H1 (cell line): ENCODE measurements at places on chromosomes 12 and 14. TPM values are rescaled to one million over a fixed set of nuclear protein-coding genes. Genes with fewer than 3 reads are reported as not detected.

The ATG2B gene
- 14.2 and 14.4 TPM in 2 replicates for total RNA-seq

The DHRS1 gene
- 8.8 and 13.4 TPM in 2 replicates for total RNA-seq

DNA sequence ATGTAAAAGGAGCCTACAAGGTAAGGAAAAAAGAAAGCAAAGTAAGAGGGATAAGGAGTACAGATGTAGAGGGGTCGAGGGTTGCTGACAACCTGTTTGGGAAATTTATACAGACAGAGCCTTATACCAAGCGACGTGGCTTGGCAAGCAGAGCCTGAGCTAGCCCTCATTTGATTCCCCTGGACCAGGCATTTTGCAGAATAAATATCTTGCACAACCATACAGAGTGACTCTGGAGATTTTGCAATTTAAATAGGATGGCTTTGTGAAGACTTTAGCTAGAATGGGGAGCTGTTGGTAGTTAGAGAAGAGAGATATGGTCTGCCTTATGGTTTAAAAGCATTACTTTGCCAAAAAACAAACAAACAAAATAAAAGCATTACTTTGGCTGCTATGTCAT lies 11.1 kb upstream of the ANO6 start:
- no peaks in the 10 kb centered on the region for H3K4me1 ChIP-seq
- no peak overlapping the region for H3K4me3 ChIP-seq
- no peaks in the 10 kb centered on the region for H3K36me3 ChIP-seq

GRCh38 chr12:120488057-120488640 lies 7.8 kb upstream of the DYNLL1 start:
- peaks cover 2% of the 10 kb centered on the region; the same call in 1 of the 2 replicates for H3K36me3 ChIP-seq
- H3K4me1 ChIP-seq = no peaks in the 10 kb centered on the region
- H3K27ac ChIP-seq = no peak overlapping the region
- H3K4me3 ChIP-seq = no peak overlapping the region

GRCh38 chr12:116709768-116710167 lies 28.1 kb downstream of the SPRING1 start:
- no peak overlapping the region for H3K27ac ChIP-seq
- H3K4me1 ChIP-seq = 0 out of 2 replicates have a peak, but pooled peaks cover 2% of the 10 kb centered on the region
- H3K27me3 ChIP-seq = no peaks in the 10 kb centered on the region
- no peak for DNase-seq
- no peaks in the 10 kb centered on the region for H3K36me3 ChIP-seq
- no peak overlapping the region for H3K4me3 ChIP-seq

DNA sequence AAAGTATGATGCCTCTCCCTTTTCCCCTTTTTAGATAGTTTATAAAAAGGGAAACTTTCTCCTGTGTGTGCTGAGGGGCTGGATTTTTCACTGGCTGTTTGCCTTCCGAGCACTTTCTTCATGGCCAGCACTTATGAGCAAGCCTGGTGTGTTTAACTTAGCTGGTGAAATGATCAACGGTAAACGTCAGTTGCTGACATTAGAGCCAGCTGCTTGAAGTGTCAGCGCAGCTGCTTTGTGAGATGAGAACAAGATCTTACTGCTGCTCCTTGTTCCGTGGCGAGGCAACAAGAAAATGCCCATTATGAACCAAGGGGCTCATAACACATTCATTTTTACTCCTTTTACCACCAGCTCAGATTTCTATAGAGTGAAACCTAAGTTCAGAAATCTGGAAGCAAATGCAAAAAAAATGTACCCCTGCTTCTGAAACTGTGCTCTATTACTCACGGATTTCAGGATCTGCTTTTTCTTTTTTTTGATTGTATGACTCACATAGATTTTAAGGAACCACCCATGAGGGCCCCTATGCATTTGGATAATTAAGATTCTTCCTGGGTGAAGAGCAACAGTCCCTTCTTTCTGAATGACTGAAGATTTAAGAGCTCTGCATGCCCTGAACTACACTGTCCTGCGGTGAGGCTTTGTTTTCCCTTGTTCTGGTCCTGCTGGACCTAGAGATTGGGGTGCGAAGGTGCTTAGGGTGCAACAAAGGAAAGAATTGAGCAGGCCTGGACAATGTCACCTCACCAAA lies 74.3 kb upstream of the CPM start:
- H3K27ac ChIP-seq = no peak overlapping the region
- H3K4me1 ChIP-seq = peaks cover 10% of the 10 kb centered on the region
- H3K36me3 ChIP-seq = no peaks in the 10 kb centered on the region

The BEGAIN gene
- total RNA-seq = 2.1 and 3.0 TPM in 2 replicates

DNA sequence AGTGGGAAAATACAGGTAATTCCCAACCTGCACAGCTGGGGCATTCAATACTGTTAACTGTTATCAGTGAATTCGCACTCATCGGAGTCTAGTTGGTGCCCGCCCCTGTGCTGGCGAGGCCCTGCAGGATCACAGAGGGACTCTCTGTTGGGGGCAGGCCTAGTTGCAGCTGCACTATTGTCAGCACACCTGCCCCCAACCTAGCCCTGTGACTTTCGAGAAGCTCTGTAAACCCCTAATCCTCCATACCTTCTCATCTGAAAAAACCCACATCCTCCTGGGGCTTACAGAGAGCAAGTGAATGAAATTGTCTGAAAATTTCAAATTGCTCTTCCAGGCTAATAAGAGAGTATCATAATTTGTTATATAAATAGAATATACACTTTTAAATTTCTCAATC lies 132.2 kb upstream of the NUDT4 start:
- H3K27me3 ChIP-seq = no peaks in the 10 kb centered on the region
- H3K36me3 ChIP-seq = no peaks in the 10 kb centered on the region
- H3K27ac ChIP-seq = no peak overlapping the region
- H3K4me1 ChIP-seq = no peaks in the 10 kb centered on the region; the same call in 1 of the 2 replicates
- DNase-seq = no peak
- H3K4me3 ChIP-seq = no peak overlapping the region
